ENCODE measurements at places on chromosomes 5 and 9.

GRCh38 chr5:8410618-8411017 lies 541.7 kb downstream of the MTRR start:
- no peak for DNase-seq

- DNase-seq: no peak
Measured at GRCh38 chr9:21993007-21993406, 1.2 kb downstream of the CDKN2A start.

DNA sequence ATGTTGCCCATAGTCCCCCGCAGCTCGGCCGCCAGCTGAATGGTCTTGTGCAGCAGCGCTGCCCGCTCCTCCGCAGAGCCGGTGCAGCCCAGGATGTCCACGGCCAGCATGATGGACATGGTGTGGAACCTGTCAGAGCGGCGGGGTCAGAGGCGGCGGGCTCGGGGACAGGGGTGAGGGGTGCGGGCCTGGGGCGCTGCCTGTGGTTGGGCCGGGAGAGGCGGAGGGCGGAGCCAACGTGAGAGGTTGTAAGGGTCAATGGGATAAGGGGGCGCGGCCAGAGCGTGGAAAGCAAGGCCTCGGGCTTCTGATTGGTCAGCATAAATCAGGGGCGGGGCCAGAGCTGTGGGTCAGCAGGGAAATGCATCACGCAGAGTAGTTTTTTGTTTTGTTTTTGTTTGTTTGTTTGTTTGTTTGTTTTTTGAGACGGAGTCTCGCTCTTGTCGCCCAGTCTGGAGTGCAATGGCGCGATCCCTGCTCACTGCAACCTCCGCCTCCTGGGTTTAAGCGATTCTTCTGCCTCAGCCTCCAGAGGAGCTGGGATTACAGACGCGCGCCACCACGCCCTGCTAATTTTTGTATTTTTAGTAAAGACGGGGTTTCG lies 6.8 kb upstream of the TOR2A start:
- peak; percentile 66 for DNase-seq

DNA sequence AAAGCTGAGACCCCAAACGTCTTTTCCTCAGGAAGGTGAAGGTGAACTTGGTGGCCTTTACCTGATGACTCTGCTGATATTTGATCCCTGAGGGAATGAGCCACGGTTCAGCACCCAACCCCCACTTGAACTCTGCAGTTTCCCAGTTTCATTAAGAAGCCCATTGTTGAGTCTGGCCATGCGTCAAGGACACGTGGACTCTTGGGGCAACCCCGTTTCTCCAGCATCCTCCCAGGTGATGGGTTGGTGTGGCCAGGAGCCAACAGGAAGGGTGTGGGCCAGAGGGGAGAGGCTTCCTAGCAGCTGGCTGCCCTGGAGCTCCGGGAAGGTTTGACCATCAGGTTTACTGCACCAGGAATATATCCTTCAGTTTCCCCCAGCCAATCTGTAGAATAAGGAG lies 59.5 kb upstream of the GNE start:
- peak; percentile 13 for DNase-seq

GRCh38 chr9:120438836-120439546 lies 141.0 kb downstream of the CDK5RAP2 start:
- DNase-seq: peak; percentile 25

DNA sequence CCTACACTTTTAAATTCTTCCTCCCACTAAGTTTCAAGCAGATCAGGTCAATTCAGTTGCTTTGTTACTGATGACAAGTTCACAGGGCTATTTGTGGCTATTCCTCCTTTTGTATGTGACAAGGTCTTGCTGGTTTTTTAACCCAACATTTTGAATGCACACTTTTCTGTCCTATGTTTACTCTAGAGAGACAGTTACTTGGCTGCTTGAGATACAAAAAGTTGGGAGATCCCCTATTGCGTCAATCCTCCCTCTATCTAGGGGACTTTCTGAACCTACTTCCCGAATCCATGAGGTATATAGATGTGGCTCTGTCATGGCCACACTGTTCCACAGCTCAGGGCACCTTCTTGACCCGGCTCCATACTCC lies 386.7 kb downstream of the NTRK2 start:
- DNase-seq: no peak

GRCh38 chr5:5615569-5615968 lies 193.1 kb downstream of the ICE1 start:
- no peak for DNase-seq

DNA sequence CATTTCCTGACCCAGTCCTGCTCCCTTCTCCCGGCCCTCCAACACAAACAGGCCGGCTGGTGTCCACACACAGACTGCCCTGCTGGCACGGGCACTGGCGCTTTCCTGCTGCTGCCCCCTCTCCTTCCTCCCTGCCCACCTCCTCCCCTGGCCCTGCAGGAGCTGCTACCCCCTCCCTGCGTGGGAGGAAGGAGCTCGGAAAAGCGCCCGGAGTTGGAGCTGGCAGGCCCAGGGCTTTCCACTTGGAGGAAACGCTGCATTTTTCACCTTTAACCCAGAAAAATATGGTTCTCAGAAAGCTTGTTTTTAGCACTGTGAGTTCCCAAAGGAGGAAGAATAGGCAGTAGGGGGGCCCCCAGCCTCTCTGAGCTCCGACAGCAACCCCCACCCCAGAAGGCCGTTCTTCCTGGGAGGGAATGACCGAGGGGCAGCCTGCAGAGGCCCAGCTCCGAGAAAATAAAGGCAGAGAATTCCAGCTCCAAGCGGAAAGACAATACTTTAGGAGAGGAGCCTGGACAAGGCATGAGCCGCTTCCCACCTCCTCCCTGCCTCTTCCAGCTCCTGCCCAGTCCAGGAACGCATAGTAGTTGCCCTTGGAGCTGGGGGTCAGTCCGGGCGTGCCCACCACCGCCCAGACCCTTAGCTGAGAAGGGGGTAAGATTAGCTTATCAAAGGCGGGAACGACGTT lies 88.9 kb downstream of the LIFR start:
- no peak for DNase-seq

DNA sequence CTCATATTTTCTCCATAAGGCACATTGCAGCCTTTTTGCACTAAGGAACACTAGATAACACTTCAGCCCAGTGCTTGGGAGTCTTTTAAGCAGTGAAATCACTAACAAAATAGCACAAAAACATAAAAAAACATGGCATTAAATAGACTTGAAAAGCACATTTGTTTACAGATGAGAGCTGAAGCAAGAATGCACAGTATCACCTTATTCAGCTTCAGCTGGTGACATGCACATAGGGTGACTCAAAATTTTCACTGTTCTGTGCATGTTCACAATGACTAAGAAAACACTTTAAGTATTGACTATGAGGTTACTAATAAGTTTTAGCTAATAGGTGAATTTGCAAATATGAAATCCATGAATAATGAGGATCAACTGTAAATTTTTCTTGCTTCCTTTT lies 293.9 kb upstream of the TARS1 start:
- no peak for DNase-seq

DNA sequence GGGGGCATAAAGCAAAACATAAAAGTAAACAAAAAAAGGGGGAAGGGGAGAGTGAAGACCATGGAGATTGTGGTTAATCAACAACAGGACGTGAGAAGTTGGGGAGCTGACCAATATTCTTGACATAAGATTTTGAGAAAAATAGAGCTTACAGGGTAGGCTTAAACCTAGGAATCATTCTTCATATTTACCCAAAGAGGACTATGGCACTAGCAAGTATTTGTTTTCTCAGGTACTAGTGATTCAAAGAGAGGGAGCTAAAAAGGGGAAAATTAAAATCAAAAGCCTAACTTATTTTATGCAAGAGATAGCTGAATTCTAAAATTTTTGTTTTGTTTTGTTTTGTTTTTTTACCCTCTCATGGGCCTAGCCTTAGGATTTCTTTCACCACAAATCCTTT lies 427.5 kb downstream of the PIK3R1 start:
- DNase-seq: no peak

DNA sequence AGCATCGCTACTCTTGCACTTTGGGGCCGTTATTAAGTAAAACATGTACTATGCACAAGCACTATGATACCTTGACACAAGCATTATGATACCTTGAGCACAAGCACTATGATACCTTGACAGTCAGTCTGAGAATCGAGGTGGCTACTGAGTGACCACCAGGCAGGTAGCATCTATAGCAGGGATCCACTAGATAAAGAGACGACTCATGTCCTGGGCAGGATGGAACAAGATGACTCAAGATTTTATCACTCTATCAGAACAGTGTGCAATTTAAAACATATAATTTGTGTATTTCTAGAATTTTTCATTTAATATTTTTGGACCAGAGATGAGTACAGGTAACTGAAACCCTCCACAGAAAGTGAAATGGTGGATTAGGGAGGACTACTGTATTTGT lies 16.9 kb downstream of the CHSY3 start:
- no peak for DNase-seq

All from NCI-H774 (cell line).